SW 1271 (cell line): ENCODE measurements at places on chromosomes 12 and 14.
A peak's percentile ranks its signal among the peaks of the same experiment; 100 is the strongest.

DNA sequence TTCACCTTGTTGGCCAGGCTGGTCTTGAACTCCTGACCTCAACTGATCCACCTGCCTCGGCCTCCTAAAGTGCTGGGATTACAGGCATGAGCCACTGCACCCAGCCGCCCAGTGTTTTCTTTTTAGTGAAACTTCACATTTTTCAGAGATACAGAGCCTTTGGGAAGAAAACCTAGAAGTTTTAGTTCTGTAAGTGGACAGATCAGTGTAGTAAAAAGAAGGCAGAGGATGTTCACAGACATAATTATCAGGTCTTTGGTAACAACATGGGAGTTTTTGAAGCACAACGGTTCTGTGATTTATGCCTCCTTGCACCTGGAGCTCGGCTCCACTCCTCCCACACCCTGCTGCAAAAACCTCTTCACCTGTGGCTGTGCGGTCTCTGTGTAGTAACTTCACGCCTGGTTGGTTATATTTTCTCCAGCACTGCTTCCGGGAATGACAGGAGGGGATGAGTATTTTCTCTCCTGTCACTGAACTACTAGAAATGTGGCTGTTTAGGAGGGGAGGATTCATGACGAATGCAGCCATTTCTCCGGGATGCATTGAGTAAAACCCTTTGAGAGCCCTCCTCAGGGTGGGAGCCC lies 67.0 kb downstream of the ARF6 start:
- no peak for DNase-seq

- no peak for DNase-seq
Observed at GRCh38 chr12:89578499-89578898, 52.7 kb upstream of the POC1B start.

DNA sequence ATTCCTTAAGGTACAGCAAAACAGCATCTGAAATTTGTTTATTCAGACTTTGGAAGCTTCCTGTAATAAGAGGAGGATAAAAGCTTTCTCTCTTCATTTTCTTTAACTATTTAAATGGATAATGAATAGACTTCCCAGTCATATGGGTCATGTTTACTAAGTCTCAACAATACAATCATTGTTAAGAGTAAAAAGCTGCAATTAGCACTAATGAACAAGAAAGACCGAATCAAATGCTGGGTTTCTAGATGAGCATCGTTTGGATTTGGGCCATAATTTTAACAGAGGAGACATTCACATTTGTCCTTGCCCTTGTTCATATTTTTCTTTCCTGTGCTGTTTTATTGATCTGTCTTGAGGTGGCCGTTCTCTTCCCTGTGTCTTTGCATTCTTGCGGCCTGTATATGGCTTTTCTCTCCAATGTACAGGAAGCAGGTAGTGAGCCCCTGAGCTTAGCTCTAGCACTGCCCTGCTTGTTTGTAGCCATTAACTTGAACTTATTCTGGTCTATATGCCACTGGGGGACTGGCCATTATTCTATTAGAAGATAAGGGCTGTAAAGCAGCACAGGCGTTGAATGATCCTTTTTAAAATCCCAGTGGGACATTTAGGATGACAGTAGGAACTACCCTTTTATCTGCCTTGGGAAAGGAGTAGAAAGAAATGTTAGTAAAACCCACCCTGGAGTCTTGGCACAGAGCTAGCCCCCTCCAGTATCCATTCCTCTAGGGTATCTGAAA lies 34.6 kb downstream of the ABHD12B start:
- DNase-seq: no peak

GRCh38 chr12:106774808-106775524 lies 484 bp downstream of the RIC8B start:
- no peak for DNase-seq

GRCh38 chr14:74241652-74242017 lies 2.4 kb downstream of the VSX2 start:
- DNase-seq: no peak

GRCh38 chr12:102955926-102956737 lies 1.3 kb upstream of the ASCL1 start:
- DNase-seq: no peak

- no peak for DNase-seq
Observed at GRCh38 chr12:27554421-27555186, 30.6 kb downstream of the PPFIBP1 start.

DNA sequence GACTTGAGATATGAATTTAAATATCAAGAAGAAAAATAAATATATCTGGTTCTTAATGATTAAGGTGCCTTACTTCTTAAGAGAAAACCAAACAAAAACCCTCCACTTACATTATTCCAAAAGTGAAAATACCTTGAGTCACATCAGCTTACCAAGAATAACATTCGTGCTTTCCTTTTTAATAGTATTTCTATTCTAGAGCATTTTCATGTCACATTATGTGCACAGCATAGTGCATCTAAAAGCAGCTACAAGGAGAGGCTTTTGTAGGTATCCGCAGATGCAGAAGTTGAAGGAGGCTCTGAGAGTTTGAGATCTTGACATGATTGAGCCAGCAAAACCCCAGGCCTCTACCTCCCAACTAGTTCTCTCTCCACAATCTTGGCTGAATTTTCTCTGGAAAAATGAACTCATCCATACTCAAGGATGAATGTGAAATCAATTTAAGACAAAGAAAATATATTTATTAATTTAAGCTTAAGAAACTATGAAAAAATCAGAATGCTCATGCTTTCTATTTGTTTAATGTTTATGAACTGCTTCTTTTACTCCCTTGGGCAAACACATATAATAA lies 275.0 kb downstream of the AKAP6 start:
- no peak for DNase-seq

GRCh38 chr12:6193853-6194815 lies 6.1 kb upstream of the CD9 start:
- no peak for DNase-seq

DNA sequence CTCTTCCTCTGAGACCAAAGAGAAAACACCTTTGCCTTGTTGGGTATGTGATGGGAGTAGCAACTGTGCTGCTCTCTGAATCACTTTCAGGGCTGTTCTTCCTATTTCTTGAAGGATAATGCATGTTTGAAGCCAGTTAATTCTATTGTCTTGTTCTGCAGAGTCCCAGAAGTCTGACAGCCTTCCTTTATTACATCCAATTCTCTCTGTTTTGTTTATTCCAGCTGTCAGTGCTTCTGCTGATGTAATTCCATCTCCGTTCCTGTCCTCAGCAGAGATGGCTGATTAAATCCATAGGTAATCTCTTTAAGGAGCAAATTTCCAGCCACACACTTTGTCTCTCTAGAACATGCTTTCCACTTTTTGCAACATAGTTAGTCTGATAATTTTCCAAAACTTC lies 59.7 kb downstream of the MGAT4C start:
- no peak for DNase-seq

- DNase-seq: peak; percentile 11
Observed at GRCh38 chr14:90970167-90970600, 90.3 kb downstream of the RPS6KA5 start.
